ENCODE measurements at places on chromosomes 3 and 15.

GRCh38 chr15:44101286-44101685 is 93.8 kb downstream of the FRMD5 start:
- DNase-seq, result peak; percentile 34

GRCh38 chr3:73326396-73326795 is 264.9 kb downstream of the EBLN2 start:
- DNase-seq, result no peak

DNA sequence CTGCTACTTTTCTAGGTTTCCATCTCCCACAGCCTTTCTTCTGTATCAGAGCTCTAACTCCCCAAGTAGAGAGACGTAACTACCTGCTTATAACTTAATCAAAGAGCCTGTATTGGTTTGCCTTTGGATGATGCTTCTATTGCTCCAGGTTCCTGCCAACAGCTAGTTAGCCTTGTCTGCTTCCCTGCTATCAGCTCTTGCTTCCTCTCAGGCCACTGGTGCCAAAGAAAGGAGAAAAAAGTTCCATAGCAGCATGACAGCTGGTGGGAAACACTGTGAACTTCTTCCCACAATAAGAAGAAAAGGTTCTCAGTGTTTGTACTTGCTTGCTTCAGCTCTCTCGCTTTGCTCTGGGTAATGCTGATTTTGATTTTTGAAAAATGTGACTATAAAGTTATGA is 206.6 kb downstream of the GBE1 start:
- DNase-seq, result no peak

DNA sequence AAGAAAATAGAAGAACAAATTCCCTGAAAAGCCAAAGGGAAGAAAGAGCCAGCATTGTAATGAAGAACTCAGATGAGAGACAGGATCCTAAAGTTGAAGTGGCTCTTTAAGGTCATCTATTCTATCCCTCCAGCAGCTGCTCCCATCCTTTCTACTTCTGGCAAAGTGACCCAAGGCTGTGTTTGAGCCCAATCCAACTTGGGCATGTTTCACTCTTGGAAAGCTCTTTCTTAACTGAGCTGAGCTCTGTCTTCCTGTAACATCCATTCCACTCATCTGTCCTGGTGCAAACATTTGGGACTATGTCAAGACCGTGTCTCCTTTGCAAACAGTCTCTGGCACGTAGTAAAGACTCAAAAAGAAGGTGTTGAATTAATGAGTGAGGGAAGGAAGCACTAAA is 298.1 kb upstream of the IGF1R start:
- DNase-seq, result no peak

GRCh38 chr15:101549647-101550046 is 60.1 kb upstream of the PCSK6 start:
- DNase-seq, result no peak

DNA sequence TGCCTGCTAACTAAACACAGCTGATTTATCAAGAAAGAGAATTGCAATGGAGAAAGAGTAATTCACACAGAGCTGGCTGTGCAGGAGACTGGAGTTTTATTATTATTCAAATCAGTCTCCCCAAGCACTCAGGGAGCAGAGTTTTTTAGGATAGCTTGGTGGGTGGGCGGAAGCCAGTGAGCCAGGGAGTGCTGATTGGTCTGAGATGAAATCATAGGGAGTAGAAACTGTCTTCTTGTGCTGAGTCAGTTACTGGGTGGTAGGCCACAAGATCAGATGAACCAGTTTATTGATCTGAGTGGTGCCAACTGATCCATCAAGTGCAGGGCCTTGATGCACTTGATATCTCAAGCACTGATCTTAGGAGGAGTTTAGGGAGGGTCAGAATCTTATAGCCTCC is 891.9 kb upstream of the CADM2 start:
- DNase-seq, result no peak

DNA sequence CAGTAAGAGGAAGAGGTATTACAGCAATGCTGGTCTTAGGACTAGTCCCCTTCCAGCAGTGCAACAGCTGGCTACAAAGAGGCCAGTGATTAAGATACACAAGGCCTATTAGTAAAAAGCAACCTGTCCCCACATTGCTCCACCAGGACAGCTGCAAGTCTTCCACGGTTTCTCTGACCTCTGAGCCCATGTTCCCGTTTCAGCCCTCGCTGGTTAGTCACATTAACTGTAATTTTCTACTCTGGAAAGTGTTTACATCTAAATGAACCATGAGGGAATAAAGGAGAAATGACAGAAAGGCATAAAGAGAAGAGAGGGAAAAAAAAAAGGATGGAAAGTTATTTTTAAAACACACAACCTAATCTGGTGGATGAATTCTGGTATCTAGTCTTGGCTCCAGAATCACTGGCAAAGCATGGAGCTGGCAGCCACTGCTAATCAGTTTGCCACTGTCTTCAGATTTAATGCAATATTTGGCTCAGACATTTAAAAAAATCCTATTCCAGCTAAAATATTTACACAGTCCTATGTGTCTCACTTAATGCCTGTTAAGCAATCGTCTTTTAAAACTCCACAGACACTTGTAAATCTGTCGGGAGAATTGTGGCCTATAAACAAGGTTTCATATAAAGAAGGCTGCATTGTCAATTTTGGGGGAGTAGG is 154.9 kb downstream of the GREM1 start:
- DNase-seq, result no peak

DNA sequence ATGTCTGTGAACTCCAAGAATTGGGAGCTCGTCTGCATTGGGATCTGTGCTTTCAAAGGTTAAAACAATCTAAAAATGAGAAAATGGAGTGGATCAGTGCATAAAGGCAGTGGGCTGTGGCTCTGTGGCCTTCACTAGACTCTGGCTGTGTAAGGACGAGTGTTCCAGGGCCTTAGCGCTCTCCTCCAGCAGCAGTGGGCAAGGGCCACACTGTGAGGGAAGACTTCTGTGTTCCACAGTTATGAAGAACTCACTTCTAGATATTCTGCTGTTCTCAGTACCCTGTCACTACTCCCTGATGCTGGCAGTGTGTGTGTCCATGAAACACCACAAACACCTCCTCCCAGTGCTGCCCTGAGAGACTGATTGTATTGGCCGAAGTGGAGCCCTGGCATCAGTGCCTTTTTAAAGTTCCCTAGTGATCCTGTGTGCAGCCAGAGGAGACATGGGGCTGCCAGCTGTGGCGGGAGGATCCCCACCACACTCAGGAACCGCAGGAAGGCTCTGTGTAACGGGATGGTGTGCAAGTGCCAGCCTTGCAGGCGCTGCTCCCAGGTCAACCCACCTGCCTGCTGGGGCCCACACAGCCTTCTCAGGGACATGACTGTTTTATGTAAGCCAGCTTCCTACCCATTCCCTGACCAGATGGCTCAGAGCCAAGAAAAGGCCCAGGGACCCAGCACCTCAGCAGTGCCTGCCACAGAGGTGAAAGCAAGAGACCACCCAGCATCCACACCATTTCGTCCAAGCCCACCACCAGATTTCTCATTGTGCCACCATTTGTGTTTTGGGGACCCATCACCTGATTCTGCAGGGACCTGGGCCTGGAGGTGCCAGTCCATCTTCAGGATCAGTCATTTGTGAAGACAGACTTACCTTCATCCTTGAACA is 40.4 kb downstream of the ABTB1 start:
- no peak for DNase-seq

- no peak for DNase-seq
Observed at GRCh38 chr3:169145540-169146178, 517.9 kb downstream of the MECOM start.

- DNase-seq, result no peak
Observed at GRCh38 chr3:182412066-182412465, 381.2 kb upstream of the ATP11B start.

Data from astrocyte of the spinal cord (primary cell).